Astrocyte of the hippocampus (primary cell): ENCODE measurements at places on chromosomes 5 and 9.
A peak's percentile ranks its signal among the peaks of the same experiment; 100 is the strongest.

DNA sequence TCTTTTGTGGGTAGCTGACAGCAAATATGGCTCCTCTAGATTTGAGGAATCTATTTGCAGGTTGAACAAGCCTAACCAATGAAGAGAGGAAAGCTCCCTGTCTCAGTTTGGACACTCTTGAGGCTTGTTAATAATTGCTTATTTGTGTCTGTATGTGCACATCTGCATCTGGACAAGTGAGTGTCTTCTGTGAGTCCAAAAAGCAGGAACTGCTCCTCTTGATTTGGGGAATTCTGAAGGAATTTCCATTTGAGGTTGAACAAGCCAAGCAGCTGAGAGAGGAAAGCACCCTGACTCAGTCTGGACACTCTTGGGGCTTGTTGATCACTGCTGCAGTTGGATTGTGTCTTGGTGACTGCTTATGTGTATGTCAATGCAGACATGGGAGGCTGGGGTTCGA is 211.6 kb downstream of the DTWD2 start:
- no peak for DNase-seq

- DNase-seq: no peak
These were observed 7.6 kb upstream of the GBGT1 start for GRCh38 chr9:133171161-133171961.

DNA sequence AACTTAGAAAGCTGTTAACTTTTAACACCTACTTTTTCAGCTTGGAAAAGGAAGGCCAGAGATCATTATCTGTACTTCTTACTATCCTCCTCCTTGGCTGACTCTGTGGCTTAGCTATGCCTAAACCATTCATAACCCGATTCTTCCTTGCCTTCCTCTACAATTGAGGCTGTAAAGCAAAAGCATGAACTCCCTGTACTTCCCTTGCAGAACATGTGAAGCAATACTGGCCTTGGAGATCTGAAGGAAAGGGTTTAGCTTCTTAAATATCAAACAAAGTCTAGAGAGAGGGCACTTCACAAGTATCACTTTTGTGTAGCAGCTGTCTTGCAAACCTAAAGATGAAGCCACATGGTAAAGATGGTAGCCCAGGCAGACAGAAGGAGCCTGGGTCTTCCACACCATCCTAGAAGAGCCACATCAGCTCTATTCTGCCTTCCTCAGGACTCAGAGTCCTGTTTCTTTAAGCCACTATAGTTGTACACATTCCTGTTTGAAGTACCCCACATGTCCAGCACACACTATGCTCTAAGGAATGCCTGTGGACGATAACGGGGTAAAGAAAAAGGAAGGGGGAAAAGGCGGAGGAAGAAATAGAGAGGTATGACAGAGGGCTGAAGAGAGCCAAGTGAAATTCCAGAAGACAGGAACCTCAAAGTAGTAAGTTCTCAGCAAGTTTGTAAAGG is 169.2 kb downstream of the SLIT3 start:
- DNase-seq: no peak

GRCh38 chr9:69047371-69047770 is 11.8 kb downstream of the FXN start:
- no peak for DNase-seq

DNA sequence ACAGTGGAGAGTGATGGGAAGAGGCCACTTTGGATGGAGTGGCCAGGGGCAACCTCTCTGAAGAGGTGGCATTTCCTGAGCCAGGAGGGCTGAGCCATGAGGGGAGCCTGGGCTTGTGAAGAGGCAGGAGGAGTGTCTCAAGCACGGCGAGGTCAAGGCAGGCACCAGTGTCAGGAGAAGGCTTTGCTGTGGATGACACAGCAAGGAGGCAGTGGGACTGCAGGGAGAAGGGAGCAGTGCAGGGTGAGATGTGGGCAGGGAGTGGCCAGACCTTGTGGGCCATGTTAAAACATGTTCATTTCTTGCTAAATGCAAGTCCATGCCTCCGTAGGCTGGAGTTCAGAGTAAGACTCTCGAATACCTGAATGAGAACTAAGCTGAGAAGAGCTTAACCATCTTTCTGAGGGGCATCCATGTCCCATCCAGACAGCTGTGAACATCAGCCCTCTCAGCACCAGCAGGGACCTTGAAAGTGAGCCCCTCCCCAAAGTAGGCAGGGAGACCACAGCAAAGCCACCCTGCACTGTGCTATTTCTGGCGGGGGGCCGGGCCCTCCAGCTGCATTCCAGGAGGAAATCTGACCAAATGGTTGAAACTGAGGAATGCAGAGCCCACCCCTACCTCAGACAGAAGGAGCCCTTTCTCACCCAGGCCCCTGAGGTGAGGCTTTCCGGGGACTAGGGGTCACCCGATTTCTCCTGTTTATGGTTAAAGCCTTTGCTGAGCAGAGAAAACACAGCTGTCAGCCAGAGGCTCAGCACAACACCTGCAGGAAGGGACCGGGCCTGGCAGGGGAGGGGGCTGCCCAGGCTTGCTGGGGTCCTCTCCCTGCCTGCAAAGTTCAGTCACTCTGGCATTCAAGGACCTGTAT is 16.1 kb upstream of the ARSI start:
- DNase-seq: peak; percentile 24

DNA sequence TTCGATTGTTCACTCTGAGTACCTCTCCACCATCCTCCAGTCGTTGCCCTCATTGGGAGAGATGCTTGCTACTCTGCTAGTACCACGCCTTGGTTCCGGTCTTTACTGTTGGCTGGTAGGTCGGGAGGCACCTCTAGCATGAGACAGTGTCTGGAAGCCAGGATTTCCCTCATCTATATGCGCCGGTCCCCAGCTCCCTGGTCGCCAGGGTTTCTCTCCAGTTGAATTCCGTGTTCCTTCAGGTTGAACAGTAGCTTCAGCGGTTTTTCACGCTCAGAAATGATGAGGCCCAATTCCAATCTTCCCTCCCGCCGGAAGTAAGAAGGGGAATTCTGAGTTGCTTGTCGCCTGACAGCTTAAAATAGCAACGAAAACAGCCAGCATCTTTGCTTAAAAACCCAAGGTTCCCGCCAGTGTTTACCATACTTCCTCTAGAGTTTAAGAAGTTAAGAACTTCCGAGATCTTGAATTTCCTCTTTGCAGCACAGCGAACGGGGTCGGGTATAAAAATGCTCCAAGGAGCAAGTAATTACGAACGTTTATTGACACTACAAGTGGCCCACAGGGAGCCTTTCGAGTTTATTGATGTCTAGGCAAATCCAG is 1.3 kb upstream of the ST8SIA4 start:
- DNase-seq: peak; percentile 7

- no peak for DNase-seq
These were observed 10.8 kb downstream of the FBXO38 start for GRCh38 chr5:148394587-148395019.

DNA sequence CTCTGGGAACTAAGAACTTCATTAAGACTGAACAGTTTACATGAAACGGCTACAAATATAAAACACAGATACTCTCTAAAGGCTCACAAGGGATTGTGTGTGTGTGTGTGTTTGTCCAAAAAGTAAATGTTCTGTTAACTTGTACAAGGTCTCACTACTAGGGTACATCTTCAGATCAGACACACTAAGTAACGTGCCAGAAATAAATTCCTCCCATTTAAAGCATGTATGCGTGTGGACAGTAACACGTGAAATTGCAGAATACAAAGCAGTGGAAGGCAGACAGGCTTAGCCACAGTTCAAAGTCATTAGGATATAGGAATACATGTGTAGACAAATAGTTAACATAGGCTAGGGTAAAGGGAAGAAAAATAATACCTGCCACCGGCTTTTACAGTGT is 1.8 kb downstream of the BNC2 start:
- DNase-seq: peak; percentile 25
